ENCODE measurements at places on chromosomes 11 and 22.

GRCh38 chr22:18031695-18032454, 7.5 kb upstream of the MICAL3 start:
- DNase-seq, result peak; percentile 73

DNA sequence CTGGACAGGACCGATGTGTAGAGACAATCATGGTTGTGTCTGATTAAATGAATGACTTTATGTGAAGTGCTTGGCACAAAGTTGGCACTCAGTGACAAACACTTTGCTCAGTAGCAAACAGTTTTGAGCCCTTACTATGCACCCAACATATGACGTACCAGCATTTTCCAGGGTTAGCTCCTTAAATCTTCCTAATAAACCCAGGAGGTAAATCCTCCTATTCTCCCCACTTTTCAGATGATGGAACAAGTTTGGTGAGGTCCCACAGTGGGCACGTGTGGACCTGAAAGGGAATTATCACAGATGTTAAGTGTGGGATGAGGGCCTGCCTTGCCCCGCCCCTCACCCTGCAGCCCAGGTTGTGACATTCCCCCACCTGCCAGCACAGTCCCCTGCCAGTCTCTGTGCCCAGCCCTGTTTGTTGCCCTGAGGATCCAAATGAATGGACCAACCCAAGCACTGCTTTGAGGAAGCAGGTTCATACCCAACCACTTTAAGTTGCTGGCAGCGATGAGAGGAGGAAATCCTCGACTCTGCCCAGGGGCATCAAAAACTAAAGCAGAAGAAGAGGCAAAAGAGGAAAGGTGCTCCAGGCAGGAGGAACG, 6.6 kb upstream of the CARD10 start:
- DNase-seq, result no peak

DNA sequence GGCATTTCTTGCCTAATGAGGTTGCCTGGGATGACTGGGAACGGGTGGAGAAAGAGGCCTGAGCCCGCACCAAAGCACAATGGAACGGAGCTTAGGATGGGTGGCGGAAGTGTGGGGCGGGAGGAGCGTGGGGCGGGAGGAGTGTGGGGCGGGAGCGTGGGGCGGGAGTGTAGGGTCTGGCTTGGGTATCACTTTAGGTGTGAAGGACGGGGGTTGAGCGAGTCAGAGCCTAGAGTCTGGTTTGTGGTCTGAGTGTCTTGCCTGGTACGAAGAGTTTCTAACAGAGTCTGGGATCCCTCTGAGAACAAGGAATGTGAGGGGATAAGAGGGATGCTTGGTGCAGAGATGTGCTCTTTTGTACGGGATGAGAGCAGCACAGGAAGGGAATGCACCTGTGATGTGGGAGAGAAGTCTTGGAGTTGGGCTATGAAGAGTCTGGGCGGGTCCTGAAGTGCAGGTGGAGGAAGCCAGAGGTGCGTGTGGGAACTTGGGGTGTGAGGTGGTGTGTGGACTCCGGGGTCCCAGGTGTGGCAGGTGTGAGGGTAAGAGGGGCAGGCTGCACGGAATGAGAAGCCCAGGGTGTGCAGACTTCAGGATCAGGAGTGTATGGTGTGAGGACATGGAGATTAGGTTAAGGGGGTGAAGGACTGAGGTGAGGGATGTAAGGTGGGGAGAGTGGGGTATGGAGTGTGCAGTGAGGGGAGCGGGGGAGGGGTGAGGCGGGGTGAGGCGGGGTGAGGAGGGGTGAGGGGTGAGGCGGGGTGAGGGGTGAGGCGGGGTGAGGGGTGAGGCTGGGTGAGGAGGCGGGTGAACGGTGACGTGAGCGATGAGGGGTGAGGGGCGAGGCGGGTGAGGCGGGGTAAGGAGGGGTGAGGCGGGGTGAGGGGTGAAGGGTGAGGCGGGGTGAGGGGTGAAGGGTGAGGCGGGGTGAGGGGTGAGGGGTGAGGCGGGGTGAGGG, 1.0 kb downstream of the SYCE3 start:
- DNase-seq, result no peak

DNA sequence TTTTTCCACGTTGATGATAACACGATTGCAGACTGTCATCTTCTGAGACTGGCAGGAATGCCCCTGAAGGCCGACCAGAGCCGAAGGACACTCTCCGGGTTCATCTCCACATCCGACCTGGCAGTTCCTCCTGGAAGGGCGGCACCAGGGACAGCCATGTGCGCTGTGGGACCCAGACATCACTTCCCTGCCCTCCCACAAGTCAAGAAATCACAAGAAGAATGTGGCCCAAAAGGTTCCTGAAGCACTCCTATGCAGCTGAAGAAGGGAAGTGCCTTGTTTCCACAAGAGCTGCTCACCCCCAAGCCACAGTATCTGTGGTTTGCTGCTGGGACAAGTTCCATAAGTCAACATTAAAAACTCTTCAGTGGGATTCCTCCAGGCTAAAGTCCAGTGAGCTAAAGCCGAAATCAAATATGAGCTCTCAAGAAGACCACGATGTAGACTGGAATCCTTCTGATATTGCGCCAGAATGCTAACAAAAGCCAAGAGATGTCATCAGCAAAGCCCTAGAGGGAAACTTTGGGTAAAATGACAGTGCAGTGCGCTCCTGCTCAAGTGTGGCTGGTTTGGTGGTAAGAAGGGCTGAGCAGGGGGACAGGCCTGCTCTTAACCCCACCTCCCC, 21.2 kb downstream of the PACSIN2 start:
- no peak for DNase-seq

GRCh38 chr11:62419314-62419929, 589 bp downstream of the SCGB1A1 start:
- no peak for DNase-seq

GRCh38 chr22:49052023-49052538, 775.6 kb downstream of the BRD1 start:
- no peak for DNase-seq

- DNase-seq, result no peak
These were observed 47.8 kb downstream of the PARVB start for GRCh38 chr22:44071781-44072326.

DNA sequence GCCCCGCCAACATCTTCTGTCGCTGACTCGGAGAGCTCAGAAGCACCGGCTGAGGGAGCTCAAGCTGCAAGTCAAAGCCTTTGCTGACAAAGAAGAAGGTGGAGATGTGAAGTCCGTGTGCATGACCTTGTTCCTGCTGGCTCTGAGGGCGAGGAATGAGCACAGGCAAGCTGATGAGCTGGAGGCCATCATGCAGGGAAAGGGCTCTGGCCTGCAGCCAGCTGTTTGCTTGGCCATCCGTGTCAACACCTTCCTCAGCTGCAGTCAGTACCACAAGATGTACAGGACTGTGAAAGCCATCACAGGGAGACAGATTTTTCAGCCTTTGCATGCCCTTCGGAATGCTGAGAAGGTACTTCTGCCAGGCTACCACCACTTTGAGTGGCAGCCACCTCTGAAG, 6.7 kb downstream of the RAG1 start:
- DNase-seq, result no peak

GRCh38 chr11:58442136-58442535, at the start of gene OR5B12:
TSS of gene OR5B12 (minus strand) at chr11:58442236. CDS start at chr11:58440151, 2,085 bp downstream.
- no peak for DNase-seq

DNA sequence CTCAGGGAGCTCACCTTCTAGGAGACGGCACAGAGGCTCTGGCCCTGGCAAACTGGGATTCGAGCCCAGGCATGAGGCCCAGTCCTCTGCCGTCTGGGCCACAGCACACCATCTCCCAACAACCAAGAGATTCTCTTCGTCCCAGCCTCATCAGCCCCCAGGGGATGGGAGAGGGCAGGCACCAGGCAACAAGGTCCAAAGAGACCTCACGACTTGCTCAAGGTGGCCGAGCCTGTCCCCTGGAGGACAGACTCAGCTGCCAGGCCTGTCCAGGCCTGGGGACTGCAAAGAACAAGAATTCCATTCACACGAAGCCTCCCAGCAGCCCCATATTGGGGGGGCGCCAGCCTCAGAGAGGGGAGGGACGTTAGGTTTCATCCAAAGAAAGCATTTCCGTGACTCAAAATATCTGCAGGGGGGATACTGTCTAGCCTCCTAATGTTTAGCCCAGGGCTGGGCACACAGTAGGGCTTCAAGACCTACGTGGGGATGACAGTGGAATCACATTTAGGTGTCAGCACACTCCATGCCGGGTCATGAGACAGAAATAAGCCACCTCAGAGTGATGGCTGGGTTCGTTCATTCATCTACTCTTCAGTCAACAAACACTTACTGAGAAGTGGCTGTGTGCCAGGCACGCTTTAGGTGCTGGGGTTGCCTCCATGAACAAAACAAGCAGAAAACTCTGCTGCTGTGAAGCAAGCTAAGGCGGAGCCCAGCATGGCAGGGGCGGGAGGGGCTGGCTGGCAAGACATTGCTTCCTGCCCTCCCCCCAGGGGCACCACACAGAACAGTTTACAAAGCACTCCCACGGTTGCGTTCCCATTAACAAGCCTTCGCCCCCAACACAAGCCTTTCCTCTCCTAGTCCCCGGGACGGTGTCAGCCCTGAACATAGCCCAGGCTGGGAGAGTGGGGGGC, 1.2 kb downstream of the CARNS1 start:
- DNase-seq, result peak; percentile 20

DNA sequence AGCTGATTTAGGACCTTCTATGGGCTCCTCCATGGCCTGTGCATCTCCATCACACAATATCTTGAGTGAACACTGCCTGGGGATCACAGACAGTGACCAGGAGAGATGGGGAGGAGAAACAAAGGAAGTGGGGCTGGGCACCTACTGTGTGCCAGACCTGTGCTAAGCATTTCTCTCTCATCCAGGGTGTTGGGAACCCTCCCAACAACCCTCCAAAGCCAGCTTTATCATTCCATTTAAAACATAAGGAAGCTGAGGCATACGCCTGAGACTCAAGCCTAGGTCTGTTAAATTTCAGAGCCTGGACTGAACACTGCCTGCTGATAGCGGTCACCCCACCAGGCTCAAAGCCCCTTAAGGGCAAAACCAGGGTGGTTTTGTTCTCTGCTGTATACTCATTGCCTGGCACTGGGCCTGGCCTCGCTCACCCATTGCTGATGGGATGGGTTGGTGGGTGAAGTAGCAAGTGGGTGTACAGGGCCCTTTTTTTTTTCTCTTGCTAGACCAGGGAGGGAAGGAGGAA, 130.1 kb downstream of the MN1 start:
- no peak for DNase-seq

- peak; percentile 14 for DNase-seq
These were observed 36.9 kb downstream of the PACS1 start for GRCh38 chr11:66106786-66107599.

DNA sequence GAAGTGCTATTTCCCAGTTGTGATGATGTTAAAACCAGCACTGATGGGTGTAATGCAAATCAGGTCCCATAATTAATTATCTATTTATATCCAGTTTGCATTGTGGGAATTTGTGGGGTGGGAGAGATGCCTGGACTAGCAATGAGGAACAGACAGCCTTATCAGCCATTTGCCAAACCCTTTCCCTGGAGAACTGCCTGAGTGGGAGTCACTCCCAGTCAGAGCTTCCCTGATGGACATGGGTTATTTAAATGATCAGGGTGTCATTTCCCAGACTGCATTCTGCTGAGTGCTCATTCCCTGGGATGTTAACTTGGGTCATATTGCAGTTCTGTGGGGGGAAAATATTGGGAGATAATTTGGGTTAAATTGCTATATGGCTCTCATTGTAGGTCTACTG, 168.5 kb downstream of the NAV2 start:
- DNase-seq, result no peak

DNA sequence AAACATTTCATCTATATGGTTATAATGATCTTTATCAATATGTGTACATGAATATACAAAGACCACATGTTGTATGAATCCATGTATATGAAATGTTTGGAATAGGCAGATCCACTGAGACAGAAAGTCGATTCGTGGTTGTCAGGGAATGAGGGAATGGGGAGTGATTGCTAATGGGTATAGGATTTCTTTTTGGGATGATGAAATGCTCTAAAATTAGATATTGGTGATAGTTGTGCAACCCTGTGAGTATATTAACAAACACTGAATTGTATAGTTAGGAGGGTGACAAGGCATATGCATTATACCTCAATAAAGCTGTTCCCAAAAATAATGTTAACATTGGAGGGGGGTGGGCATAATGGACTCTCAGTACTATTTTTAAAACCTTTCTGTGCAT, 5.0 kb upstream of the PTPMT1 start:
- no peak for DNase-seq

DNA sequence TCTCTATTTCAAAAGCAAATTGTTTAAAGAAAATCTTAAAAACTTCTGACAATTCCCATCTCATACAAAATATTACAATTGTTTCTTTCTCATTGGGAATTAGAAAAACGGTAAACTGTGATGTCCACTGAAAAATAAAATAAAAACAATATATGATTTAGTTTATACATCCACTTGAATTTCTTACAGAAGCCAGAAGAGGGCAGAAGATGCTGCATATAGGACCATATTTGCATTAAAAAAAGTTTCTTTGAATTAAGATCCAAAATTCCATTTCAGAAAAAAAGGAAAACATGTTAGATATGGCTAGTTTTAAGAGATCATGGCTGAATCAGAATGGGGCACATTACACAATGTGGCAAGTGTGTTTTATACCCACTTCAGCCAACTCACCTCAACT, 39.3 kb upstream of the LRRC4C start:
- DNase-seq, result peak; percentile 1

DNA sequence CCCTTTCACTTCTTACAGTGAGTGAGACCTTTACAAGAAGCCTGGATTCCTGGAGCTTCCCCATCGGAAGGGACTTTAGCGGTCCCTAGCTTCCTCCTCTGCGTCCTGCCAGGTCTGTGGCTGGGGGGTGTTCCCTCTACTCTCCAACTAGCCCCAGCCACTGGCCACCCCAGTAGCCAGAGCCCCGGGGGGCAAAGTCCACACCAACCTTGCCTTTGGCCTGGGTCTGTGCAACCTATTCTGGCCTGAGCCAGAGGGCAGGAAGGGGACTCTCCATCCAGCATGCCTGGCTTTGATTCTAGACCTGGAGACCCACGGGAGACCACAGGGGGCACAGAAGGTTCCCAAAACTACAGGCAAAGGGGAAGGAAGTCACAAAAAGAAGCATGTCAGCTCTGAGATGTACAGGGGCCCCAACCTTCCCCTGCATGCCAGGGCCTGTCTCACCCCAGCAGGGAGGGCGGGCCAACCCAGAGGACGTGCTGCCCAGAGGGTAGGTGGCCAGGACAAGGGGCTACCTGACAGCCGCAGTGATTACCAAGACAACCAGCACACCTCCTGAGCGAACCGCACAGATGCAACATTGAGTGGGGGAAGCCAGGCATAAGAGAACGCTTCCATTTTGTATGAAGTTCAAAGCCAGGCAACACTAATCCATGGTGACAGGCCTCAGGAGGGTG, 52.4 kb downstream of the DSCAML1 start:
- DNase-seq, result no peak

- DNase-seq, result no peak
These were observed 51.1 kb upstream of the SLC25A1 start for GRCh38 chr22:19229600-19229999.

DNA sequence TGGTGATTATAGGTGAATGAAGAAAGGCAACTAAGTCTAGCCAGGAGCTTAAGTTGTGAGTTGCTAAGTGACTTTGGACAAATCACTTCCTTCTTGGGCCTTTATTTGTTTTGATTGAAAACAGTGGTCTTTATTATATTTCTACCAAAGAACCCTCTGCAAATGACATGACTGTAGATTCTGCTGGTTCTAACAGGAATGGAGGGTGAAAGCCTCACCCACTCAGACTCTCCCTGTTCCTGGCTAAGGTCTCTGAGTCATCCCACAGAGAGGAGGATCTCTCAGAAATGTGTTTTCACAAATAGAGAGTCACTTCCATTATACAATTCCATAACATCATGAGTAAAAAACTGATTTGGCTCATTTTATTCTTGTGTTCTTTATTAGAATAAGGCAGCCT, 583.9 kb upstream of the LRRC4C start:
- DNase-seq, result no peak

All from SW 1271 (cell line).